ENCODE measurements at places on chromosomes 3 and 15.

DNA sequence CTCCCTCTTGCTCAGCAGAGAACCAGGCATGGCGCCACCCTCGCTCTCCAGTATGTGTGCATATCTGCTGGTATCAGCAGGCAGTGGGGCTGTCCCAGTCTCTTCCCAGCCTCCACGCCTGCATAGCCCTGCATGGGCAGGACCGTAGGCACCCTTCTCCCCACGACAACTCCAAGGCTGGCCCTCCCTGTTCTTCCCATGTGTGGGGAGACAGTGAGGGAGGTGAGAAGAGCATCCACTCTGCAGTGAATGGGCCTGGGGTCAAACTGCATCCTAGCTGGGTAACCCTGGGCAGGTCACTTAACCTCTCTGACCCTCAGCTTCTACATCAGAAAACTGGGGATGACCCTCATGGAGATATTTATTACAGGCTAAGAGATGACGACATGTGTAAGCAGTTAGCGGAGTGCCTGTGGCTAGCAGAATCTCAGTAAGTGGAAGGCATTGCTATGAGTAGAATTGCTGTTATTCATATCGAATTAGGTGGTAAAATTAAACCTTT lies 13.3 kb upstream of the SSUH2 start:
- no peak for DNase-seq

GRCh38 chr15:31267161-31268107 lies 59.2 kb upstream of the KLF13 start:
- no peak for DNase-seq

- no peak for DNase-seq
These were observed 62.5 kb downstream of the SLCO3A1 start for GRCh38 chr15:91916051-91916450.

DNA sequence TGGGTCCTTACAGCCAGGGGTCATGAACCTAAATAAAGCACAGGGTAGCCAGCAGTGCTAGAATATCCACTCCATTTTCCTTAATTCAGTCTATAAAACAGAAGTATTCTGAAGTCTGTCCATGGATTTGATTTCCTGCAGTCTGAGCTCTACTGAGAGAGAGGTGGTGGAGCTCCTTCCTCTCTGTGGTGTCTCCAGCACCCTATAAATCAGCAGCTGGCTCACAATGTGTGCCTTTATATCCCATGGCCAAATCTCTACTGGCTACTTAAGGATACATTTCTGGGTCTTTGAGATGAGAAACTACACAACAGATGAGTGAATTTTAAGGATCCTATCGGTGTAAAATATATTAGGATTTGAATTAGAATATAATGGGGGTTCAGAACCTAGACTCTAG lies 339.9 kb upstream of the RBMS3 start:
- DNase-seq: no peak

DNA sequence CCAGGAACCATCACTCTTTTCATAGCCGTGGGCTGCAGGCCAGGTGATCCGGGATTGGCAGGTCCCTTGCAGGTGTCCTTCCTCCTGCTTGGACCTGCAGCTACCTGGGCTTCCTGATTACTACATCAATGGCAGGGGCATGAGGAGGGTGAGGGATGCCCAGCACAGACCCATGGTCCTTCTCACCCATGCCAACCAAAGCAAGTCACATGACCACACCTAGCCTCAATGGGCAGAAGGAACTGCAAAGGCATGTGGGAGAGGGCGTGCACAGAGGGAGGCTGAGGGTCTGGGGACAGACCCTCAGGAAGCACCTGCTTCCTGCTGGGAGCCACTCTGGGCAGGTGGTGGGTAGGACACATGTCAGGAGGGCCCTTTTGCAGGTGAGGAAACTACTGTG lies 105.2 kb downstream of the NUP210 start:
- no peak for DNase-seq

DNA sequence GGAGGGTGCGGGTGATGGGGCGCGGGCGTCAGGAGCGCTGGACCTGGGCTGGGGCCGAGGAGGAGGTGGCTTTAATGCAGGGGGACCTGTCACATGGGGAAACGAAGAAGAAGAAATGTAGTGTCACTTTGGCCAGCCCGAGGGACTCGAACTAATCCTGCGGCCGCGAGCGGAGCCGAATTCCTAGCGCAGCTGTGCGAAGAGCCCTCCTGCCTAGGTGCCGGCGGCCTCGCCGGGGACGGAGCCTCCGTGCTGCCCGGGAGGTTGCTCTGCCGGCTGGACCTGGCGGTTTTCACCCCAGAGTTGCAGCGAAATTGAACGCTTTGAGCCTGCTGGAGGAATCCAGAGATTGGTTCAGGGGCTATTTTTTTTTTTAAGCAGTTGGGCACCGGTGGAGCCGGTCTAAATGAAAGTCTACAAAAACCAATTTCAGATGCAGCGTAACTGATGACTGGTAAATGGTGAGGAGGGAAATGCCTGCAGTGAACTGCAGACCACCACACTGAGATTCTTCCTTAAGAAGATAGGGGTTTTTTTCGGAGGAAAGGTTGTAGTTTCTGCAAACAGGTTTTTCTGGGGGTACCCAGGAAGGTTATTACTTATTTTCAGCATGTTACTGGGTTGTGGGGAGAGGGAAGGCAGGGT lies 662 bp downstream of the TMEM108 start:
- DNase-seq: no peak

- no peak for DNase-seq
These were observed 72.5 kb downstream of the MRPL46 start for GRCh38 chr15:88394553-88395145.

DNA sequence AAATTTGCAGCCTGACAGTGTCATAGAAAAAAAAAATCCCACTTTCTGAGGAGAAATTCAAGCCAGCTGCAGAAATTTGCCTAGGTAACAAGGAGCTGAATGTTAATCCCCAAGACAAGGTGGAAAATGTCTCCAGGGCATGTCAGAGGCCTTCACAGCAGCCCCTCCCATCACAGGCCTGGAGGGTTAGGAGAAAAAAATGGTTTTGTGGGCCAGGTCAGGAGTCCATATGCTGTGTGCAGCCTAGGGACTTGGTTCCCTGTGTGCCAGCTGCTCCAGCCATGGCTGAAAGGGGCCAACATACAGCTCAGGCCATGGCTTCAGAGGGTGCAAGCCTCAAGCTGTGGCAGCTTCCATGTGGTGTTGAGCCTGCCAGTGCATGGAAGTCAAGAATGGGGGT lies 11.2 kb downstream of the CD200R1 start:
- DNase-seq: no peak

DNA sequence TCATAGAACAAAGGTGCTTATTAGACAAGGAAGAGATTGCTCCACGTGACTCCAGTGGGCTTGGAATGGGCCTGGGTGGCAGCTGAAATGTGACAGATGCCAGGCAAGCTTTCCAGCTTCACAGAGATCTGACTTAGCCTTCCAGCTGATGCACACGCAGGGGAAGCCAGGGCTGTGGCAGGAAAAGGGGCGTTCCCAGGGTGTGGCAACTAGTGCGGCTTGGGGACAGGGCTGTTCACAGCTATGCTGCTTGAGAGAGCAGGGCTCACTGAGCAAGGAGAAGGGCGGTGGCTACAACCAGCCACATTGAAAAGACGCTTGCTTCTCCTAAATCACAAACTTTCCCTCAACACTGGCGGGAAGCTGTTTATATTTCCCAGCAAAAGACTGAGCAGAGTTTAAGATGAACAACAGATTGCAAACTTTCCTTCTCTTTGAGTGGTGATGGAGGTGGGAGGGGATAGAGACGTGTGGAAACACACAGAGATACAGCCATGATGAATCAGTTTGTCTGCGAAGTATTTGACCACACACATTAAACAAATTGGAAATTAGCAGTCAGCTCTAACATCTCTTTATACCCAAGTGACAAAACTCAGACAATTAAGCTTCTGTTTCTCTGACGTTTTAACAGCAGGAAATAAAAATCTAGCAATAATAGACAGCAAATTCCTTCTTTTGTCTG lies 127.5 kb downstream of the BDH1 start:
- peak; percentile 37 for DNase-seq

DNA sequence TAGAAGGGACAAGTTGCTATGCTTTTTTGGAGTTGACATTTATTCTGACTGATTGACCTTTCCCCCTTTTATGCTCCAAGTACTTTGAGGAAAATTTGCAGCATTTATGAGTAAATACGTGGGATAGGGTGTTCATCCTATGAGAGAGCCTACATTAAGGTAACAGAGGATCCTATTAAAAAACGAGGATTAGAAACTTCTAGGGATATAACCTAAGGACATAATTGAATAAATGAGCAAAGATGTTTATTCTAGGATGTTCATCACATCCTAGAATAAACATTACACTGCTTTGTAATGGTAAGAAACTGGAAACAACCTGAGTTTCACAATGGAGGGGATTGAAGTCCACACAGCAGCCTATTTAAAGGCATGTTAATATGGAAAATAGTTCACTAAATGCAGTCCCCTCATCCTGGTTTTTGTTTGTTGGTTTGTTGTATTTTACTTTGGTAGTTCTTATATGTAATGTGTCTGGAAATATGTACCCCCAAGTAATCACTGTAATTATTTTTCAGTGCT lies 23.9 kb upstream of the CLEC3B start:
- no peak for DNase-seq

DNA sequence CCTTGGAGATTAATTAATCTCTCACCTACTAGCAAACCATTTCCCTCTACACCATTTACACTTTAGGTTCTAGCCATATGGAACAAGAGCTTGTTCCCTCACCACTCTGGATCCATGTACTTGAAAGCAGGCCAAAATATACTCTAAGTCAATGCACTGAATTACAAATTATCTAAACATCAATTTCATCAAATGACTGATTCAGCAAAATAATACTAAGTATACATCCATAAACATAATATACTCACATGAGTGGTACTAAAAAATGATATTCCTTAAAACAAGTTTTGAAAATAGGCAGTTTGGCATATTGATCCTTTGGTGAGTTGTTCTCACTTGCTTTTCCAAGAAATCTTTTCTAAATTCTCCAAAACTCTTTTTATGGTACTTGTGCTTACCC lies 459.7 kb upstream of the ZNF385D start:
- no peak for DNase-seq

DNA sequence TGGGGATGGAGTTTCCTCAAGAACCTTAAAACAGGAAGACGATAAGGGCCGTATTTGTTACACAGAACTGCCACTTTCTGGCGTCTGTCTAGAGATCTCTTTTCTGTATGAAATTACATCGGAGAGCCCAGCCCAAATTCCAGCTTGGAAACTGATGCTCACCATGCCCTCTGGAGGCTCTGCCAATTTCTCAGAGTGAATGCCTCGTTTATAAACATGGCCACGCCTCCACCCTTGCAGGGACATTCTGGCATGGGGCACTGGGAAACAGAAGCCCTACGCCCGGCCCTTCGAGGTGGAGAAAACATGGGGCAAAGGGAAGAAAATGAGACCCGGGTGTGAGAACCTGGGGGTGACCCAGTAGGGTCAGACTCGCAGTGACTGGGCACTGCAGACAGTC lies 53.4 kb upstream of the SEC13 start:
- DNase-seq: no peak
